Inflammatory macrophage treated with lipopolysaccharide for 1 hour (primary cell): ENCODE measurements at places on chromosomes 16 and 17.

DNA sequence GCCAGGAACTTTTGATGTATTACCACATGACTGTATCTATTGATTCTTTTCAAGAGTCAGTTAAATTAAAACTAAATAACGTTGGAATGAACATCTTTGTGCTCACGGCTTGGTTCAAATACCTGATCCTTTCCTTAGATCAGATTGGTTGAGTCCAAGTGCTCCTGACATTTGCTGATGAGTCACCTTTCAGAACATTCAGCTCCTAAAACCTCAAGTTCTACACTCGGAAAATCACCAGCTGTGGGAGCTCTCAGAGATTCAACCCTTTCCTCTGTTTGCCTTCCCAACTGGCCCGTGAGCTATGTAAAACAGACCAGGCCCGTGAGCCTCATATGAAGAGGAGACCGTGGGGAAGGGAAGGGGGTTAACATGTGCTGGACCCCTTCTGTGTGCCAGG lies 68.1 kb downstream of the RTN4RL1 start:
- no peak for DNase-seq

DNA sequence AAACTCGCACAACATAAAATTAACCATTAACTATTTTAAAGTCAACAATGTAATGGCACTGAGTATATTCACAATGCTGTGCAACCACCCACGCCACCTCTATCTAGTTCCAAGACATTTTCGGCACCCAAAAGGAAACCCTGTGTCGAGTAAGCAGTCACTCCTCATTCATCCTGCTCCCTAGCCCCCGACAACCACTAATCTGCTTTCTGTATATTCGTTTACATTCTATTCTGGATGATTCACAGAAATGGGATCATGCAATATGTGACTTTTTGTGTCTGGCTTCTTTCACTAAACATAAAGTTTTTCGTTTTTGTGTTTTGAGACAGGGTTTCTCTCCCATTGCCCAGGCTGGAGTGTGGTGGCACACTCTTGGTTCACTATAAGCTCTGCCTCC lies 42.2 kb upstream of the HAPSTR1 start:
- DNase-seq: no peak

DNA sequence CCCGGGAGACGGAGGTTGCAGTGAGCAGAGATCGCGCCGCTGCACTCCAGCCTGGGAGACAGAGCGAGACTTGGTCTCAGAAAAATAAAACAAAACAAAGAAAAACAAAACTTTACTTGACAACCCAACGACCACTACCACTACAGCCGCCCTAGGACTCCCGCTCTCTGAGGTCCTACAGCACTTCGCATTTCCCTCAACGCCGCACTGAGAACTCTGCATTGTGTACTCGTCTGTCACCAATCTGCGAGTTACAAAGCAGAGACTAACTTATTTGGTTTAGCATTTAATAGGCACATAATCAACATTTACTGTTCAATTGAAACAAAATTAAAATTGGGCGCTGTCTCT lies 479 bp upstream of the ZNF207 start:
- DNase-seq: peak; percentile 37

DNA sequence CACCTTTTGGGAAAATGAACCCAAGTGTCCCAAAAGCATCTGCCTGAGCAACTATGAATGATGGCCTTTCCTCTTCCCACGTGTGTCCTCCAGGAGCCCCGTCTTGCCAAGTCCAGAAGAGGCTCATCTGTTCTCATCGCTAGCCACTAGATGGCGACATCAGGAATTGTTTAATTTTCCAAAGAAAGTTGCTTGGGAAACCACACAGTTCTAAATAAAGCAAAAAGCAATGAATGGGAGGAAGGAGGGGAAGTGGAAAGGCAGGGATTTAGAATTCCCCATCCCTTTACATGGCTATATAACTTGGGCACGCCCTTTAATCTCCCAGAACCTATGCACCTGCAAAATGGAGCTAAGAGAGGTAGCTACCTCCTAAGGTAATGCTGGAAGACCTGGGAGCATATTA lies 9.0 kb upstream of the CDH5 start:
- peak; percentile 59 for DNase-seq

GRCh38 chr17:57985675-57985974 lies 2.4 kb downstream of the VEZF1 start:
- DNase-seq: peak; percentile 17

GRCh38 chr16:140175-140857 lies 1.8 kb upstream of the NPRL3 start:
- no peak for DNase-seq

DNA sequence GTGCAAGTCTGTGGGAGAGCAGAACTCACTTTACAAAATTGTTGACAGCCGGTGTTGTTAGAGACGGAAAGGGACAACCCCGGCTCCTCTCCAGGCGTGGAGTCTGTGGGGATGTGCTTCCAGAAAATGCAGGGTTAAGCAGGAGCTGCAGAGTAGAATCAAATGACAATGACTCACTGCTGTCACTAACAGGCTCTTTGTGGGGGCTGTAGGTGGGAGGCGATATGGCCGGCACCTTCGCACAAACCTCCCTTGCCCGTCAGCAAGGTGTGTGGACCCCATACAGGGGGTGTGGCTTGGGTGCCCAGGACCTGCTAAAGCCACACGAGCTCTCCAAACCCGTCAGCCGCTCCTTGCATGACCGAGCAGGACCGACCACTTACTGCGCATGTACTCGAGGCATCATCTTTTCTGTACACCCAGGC lies 5.8 kb downstream of the PDK2 start:
- no peak for DNase-seq

DNA sequence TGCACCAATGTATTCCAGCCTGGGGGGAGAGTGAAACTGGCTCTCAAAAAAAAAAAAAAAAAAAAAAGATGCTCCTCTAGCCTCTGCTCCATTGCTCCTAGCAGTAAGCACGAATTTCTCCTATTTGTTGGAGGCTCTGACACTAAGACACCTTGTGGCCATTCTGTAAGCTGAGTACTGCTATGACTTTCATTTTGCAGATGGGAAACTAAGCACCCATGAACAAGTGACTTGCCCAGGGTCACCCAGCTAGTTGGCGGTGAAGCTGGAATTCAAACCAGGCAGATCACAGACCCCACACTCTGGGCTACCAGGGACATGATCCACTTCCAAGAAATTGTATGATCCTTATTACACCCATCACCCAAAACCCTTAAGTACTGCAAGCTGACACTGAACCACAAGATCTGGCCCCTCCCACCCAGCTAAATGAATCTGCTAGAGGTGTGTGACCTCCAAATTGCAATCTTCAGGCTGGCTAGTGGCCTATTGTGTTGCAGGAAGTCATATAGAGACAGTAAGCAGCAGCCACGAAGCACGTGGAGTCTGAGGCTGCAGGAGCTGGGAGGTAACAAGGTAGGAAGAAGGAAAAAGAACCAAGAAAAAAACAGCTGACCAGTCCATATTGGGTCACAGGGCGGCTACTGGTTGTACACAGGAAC lies 209.4 kb downstream of the XYLT1 start:
- no peak for DNase-seq

DNA sequence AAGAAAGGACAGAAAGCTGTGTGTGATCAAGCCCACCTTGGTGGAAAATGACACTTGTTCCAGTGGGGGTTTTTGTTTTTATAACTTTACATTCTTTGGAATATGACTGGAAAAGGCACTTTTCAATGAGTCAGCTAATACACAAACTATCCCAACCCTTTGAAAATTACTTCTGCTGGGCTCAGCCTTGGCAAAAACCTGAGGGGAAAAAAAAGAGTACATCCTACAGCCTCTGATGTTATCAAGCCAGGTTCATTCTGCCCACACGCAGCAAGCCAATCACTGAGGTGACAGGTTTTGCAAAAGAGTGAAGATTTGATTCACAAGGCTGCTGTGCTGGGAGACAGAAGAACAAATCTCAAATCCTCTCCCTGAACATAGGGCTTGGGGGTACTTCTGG lies 484.5 kb upstream of the ERCC4 start:
- no peak for DNase-seq

DNA sequence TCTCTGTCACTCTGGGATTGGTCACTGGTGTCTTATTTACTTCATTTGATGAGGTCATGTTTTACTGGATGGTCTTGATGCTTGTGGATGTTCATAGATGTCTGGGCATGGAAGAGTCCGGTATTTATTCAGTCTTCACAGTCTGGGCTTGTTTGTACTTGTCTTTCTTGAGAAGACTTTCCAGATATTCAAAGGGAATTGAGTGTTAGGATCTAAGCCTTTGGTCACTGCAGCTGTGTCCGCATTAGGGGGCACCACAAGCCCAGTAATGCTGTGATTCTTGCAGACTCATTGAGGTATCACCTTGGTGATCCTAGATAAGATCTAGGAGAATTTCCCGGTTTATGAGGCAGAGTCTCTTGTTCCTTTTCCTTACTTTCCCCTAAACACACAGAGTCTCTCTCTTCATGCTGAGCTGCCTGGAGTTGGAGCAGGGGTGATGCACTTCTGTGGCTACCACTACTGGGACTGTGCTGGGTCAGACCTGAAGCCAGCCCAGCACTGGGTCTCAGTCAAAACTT lies 214.7 kb downstream of the SPECC1 start:
- DNase-seq: no peak

GRCh38 chr17:73476890-73477350 lies 165.1 kb upstream of the CDC42EP4 start:
- no peak for DNase-seq

DNA sequence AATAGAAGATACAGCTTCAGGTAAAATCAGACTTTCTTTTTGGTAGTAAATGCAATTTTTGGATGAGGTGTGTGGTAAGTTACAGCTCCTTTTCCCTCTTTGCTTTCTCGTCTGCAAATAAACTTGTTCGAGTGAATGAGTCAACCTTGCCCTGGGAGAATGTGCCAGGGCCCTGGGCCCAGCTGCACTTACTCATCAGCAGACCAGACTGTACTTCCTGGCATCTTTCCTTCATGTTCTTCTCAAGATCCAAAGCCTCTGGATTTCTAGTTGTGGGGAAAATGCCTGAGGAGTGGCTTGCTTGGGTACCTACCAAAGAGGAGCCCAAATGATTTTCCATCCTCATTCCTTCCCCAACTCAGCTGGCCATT lies 5.4 kb upstream of the G6PC1 start:
- DNase-seq: no peak

DNA sequence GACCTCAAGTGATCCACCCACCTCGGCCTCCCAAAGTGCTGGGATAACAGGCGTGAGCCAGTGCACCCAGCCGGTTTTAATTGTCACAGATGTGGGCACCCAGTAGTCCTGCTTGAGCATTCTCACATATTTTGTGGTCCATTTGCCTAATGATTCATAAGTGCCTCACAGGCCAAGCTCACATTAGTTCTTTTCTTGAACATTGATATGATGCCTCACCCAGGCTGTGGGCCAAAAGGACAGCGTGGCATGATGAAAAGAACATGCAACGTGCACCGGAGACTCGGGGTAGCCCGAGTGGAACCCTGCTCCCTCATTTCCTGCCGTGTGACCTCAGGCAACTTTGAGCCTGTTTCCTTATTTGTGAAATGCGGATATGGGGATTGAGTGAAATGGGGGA lies 181.9 kb downstream of the SNX29 start:
- DNase-seq: no peak

- no peak for DNase-seq
Measured at GRCh38 chr17:48352630-48353029, 77.4 kb downstream of the SKAP1 start.

GRCh38 chr17:82489117-82489516 lies 30.4 kb upstream of the FOXK2 start:
- DNase-seq: no peak

GRCh38 chr17:44268709-44269534 lies 987 bp upstream of the SLC4A1 start:
- DNase-seq: no peak

GRCh38 chr17:74571621-74572270 lies 4.4 kb upstream of the CD300H start:
- peak; percentile 15 for DNase-seq

- no peak for DNase-seq
Measured at GRCh38 chr16:84740596-84741116, 40.9 kb downstream of the USP10 start.

DNA sequence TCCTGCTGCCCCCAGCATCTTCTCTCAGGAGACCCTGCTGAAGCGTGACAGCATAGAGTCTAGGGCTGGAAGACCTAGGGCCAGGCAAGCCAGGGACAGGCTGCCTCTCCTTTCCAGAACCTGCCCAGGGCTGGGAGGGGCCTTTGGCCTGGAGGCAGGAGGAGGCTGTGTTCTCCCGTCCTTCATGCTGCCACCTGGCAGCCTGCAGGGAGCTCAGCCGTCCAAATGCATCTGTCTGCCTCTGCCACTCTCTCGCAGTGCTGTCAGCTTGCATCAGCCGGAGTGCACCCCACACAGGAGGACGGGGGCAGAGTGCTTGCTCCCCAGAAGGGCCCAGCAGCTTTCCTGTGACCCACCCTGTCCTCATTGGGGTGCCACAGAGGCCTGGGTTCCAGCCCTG lies 31.3 kb downstream of the ARHGAP23 start:
- DNase-seq: no peak

GRCh38 chr17:10109146-10109545 lies 89.3 kb downstream of the GAS7 start:
- DNase-seq: no peak

GRCh38 chr17:7208027-7208571 lies 11.5 kb downstream of the DLG4 start:
- DNase-seq: no peak

GRCh38 chr17:15944759-15945526 lies at the start of gene ADORA2B:
TSS of gene ADORA2B (plus strand) at chr17:15945130. CDS start at chr17:15945249, 119 bp downstream.
- peak; percentile 70 for DNase-seq

- DNase-seq: no peak
Measured at GRCh38 chr16:4081047-4081446, 35.2 kb downstream of the ADCY9 start.

DNA sequence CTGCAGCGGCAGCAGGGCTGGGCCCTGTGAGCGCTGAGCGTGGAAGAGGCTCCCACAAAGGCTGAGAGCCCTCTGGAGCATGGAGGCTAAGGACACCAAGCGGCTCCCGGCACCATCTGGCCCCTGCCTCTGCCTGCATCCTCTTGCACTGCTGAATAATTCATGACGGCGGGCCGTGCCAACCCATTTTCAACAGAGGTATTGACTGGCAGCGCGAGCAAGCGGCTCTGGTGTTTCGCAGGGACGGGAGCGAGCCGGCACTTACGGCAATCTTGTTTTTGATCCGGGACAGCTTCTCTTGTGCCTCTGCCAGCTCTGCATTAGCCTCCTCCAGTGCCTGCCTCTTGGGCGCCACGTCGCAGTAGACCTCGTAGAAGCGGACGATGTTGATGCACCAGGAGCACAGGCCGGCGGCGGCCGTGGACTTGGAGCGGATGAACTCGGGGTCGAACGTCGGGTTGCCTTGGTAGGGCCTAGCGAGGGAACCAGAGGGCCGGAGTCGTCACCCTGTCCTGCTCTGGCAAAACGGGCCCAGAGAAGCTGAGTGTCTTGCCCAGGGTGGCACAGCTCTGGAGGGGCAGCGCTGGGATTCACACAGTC lies 80.4 kb downstream of the PGS1 start:
- DNase-seq: no peak
